ENCODE measurements at places on chromosomes 13 and 19.

DNA sequence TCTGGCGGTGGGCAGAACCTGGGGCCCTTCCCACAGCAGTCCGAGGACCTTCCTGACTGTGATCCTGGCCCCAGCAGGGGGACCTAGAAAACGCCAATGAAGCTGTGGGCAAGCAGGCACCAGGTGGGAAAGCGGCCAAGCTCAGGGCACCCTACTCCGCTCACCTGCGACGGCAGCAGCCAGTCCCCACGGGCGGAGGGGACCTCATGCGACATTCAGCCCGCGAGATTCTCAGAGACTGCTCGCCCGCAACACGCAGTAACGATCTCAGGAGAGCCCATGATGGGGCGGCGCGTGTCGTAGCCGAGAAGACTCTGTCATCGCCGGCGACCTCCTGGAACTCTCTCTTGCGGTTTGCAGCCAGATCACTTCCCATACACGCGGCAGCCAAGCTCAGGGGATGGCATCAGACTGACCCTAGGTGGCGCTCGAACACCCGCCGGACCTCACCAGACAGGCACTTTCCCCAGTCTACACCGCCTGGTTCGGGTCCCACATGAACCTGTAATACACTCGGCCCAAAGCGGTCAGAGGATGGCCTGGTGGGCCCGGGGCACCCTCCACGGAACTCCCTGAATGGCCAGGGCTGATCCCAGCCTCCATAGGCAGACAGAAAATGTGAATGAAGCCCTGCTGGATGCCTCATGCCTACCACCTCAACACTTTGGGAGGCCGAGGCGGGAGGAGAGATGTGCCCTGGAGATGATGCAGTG is 26.5 kb downstream of the MAN2B1 start:
- DNase-seq = peak; percentile 72

DNA sequence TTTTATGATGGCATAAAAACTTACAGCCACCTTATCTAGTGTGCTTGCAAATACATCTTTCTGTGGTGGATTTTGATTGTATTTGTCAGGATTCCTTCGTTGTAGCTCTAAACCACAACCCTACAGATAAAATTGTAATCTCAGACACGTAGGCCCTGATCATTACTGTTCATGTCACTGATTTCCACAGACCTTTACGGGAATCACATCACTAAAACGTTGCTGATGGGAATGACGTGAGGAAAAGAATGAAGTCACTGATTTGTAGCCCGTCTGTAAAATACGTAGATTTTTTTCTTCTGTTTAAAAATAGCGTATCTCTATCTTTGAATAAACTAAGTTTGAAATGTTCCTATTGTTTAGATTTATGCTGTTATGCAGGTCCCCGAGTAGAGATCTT is 399.2 kb downstream of the MYO16 start:
- no peak for DNase-seq

GRCh38 chr13:43572656-43573360 is 214.0 kb downstream of the ENOX1 start:
- DNase-seq = no peak

- DNase-seq = no peak
Observed at GRCh38 chr13:111577208-111577828, 256.9 kb downstream of the TEX29 start.

DNA sequence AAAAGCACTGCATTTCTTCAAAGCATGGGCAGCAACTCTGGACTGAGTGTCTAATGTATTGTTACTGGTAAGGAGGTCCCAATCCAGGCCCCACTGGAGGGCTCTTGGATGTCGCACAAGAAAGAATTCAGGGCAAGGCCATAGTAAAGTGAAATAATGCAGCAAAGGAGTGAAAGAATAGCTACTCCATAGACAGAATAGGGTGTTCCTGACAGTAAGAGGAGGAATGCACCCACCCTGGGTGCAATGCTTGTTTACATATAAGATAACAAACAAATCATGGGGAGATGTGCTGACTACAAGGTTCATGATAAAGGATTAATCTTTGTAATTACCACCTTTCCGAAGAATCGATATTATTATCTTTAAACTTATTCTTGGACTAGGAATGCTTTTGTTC is 58.8 kb upstream of the ABCC4 start:
- no peak for DNase-seq
